ENCODE measurements at places on chromosomes 3 and 15.
A peak's percentile ranks its signal among the peaks of the same experiment; 100 is the strongest.

GRCh38 chr3:45412763-45413162 lies 24.4 kb downstream of the LARS2 start:
- DNase-seq, result no peak

- DNase-seq, result no peak
These were observed 32.6 kb downstream of the ITGA11 start for GRCh38 chr15:68399096-68400065.

DNA sequence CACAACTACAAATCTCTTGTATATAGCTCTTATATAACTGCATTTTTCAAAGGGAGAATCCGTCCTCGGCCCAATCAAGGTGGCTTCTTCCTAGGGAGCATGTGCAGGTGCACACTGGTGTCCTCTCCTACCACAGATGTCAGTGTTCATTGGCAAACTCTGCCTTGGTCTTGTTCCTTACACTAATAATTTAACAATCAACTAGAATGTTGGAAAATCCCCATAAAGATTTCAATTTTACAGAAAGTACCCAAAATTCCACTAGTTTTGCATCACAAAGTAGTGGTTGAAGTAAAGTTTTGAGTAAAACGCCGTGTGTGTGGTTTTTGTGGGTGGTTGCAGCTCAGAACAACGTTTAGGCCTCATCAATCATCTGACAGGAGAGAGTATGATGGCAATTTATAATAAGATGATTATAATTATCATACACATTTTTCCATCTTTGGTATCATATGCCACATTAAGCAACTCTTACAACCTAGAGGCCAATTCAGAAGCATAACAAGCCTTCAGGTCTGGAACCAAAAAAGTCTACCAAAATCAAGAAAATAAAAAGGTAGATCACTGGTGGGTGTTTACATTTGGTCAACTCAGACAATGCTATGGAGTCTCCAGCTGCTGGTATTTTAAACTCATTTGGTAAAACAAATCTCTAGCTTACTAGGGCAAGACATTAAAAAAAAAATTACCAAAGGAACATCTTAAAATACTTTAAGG lies 128.9 kb upstream of the BHLHE40 start:
- DNase-seq, result peak; percentile 55

DNA sequence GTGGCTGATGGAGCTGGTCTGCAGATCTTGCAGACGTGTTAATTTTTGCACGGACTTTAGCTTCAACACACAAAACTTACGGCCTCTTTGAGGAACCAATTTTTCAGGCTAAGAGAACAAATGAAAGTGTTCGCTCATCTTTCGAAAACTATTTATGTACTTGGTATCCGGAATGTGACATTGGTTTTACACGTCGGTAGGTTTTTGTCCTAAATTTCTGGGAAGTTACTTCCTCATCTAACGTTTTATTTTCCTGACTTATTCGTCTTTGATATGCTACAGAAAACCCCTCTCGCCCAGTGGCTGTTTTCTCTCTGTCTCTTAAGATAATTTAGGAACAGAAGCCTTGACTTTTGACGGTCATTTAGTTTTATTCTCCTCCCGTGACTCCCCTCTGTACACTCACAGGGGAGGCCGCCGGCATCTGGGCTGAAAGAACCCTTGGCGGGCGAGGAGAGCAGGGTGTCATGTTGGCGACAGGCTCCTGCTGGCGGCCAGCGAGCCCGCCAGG lies 834 bp upstream of the GREM1 start:
- DNase-seq, result no peak

- DNase-seq, result no peak
These were observed 857.9 kb upstream of the CADM2 start for GRCh38 chr3:84100861-84101260.

DNA sequence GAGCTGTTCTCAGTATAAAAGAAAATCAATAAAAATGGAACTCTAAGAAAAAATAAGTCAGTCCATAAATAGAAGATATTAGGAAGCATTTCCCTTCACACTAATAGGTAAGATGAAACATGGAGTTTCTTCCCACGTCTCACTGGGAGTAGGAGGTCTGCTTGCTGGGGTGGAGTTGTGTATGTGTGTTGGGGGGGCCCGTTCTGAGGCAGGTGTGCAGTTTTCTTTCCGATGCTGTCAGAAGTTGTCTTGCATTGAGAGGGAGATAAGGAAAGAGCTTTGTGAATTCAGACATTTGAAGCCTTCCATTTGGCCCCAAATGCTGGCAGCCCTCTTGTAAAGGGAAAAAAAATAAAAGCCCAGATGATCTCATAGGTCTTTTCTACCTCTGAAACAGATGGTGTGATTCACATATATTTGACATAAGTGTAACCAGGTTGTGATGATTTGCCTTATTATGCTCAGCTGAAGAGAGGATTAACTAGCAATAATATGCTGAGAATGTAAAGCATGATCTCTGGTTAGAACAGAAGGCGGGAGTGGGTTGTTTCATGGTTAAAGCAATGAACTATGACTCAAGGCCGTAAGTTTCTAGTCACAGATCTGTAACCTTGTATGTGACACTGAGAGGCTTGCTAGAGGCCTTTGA lies 8.8 kb downstream of the RASGRP1 start:
- DNase-seq, result no peak

GRCh38 chr15:66740802-66741201 lies 38.8 kb downstream of the SMAD6 start:
- DNase-seq, result no peak

- DNase-seq, result no peak
These were observed 1.5 kb downstream of the CCK start for GRCh38 chr3:42264399-42265058.

GRCh38 chr3:56753206-56753820 lies 48.4 kb downstream of the ARHGEF3 start:
- peak; percentile 65 for DNase-seq

DNA sequence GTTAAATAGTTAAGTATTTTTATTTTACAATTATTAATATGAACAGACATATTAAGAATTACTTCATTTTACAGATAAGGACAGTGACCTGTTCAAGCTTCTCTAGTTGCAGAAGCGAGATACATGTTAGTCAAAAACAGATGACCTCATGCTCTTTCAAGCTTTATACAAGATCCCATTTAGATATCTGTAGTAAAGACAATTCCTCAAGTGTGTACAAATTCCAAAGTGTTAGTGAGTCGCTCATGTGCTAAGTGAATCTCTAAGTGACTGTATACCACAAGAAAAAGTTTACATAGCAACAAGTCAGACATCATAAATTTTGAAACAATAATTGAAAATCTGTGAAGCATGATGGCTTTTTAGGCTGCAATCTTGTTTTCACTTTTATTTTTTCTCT lies 293.8 kb downstream of the ROBO1 start:
- DNase-seq, result no peak

GRCh38 chr15:99100245-99101173 lies 4.4 kb upstream of the SYNM start:
- peak; percentile 77 for DNase-seq

GRCh38 chr15:27127815-27128570 lies 157.0 kb downstream of the GABRG3 start:
- no peak for DNase-seq

GRCh38 chr3:64331605-64332004 lies 106.3 kb upstream of the PRICKLE2 start:
- no peak for DNase-seq

DNA sequence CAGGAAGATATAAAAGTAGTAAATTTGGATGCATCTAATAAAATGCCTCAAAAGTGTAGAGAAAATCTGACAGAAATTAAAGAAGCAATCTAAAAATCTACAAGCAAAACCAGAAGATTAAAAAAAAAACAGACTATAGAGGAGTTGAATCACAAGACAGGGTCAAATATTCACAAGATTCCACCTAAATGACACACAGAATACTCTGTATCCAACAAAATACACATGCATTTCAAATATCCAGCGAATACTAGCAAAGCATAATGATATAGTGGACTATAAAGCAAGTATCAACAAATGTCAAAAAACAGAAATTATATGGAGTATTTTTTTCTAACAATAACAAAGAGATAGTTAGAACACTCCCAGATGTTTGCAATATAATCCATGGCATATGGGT lies 20.5 kb upstream of the ACTC1 start:
- DNase-seq, result no peak

- DNase-seq, result no peak
These were observed 23.3 kb upstream of the C15orf39 start for GRCh38 chr15:75178171-75178937.

DNA sequence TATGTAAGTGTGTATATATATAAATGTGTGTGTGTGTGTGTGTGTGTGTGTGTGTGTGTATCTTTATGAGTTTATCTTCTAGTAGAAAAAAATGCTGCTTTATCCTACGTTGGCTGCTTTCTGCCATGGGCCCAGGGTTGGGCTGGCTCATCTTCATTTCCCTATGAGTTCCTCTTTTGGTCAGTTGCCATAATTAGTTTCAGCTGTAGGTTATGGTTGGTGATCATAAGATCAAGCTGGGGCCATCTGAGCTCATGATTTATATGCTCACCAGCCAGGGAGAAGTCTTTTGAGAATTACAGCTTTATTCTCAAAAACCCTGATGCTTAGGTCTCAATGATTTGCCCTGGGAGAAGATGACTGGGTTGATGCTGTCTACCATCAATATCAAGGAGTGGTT lies 775.8 kb upstream of the ARPP21 start:
- no peak for DNase-seq

GRCh38 chr3:133295199-133295901 lies 104.5 kb upstream of the BFSP2 start:
- DNase-seq, result no peak

DNA sequence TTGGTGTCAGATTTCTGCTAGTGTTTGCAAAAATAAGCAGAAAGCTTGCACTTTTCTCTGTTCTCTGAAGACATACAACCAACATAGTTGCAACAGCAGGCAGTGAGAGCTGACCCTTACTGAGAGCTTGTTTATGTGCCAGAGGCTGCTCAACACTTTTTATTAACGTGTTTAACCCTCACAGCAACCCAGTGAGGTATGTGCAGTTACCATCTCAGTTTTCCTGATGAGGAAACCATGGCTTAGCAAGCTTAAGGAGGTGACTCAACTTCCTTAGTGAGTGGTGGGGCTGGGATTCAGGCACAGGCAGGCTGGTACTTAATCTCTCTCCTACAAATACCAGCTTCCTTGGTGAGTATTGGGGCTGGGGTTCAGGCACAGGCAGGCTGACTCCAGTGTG lies 158.1 kb upstream of the CTDSPL start:
- DNase-seq, result no peak

- DNase-seq, result no peak
These were observed 117.8 kb downstream of the TMEM266 start for GRCh38 chr15:76177491-76178040.

- DNase-seq, result no peak
These were observed 5.5 kb downstream of the BMF start for GRCh38 chr15:40102897-40103858.

GRCh38 chr3:98917608-98918007 lies 16.1 kb upstream of the DCBLD2 start:
- DNase-seq, result no peak

GRCh38 chr15:80620931-80621330 lies 74.2 kb upstream of the ABHD17C start:
- no peak for DNase-seq

- no peak for DNase-seq
These were observed 181.1 kb upstream of the RBMS3 start for GRCh38 chr3:29099775-29100174.

DNA sequence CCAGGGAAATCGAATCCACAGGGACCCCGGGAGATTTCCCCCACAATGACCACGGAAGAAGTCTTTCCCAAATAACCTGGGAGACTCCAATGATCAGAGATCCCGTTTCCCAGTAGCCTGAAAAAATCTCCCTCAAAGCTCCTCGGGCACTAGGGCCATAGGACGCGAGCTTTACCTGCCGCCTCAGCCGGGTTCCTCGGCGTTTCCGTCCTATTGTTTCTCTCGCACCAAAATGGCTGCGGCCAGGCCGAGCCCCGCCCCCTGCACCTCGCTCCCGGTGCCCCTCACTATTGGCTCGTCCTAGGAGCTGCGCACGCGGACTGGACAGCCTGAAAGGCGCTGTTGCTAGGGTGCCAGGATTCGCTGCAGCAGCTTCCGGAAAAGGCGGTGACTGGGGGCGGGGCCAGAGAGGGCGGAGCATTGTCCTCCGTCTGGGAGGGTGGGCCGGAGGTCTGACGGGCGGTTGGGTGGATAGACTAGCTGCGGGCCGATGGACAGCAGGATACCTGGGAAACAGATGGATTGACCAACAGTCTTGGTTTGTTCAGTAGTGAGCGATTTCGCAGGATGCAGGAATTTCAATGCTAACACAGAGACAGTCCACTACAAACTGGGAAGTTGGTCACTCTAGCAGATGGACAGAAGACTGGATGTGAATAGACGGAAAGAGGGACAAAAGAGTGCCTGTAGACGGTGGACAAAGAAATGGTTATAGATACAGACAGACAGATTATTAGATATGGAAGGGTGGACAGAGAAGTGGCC lies at the start of gene IP6K2:
Gene IP6K2, minus strand, starts transcription at position 240 of the 765 bp plus-strand sequence. CDS start 21,930 bp downstream, outside the sequence.
- peak; percentile 98 for DNase-seq
